ENCODE measurements at places on chromosomes 3 and 15.

DNA sequence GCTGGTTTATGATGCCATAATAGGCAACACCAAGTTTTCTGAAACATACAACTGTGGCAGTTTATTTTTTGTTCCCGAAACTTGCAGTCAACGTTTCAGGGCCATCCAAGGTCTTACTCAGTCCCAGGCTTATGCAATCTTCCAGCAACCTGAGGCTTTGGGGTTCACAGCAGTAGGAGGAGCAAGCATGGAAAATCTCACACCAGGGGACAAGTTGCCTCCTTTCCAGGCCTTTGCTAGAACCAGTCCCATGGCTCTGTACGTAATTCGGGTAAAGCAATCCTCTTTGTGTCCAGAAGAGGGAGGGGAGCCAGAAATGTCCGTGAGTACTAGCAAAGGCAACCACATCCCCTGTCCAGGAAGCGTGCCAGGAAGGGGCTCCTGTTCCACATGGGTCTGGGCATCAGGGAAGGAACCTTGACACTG lies 4.7 kb upstream of the FAM240A start:
- DNase-seq = no peak

- no peak for DNase-seq
Observed at GRCh38 chr3:127296166-127296565, 8.3 kb upstream of the PRR20G start.

DNA sequence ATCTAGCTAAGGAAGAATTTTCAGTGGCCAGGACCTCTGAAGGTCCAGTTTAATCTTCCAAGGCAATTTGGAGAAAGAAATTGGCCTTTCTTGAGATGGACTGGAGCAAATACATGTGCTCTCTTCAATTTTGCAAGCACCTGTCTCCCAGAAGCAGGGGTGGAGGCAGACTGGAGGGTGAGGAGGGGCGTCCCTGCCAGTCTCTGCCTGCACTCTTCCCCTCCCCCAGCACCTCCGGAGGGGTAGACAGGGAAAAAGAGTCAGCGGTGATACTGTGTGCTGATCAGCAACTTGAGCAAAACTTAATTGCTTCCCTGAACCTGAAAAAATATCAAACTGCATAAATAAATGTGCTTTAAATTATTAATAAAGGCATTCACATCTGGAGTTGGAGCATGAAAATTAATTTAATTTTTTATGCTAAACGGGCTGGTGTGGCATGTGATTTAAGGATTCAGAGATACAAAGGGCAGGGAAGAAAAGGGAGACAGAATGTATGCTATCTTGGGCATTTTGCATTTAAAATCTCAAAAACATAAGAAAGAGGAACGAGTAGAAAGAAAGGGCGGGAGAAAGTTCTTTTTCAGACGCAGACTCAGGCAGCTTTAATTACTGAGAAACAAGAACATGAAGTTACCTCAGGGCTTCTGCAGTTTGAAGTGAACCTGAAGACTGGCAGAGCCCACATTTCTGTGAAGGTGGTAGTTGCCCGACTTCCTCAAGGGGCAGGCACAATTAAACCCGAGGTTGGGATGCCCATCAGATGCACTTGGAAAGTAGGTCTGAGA lies 319.7 kb downstream of the UACA start:
- DNase-seq = no peak

DNA sequence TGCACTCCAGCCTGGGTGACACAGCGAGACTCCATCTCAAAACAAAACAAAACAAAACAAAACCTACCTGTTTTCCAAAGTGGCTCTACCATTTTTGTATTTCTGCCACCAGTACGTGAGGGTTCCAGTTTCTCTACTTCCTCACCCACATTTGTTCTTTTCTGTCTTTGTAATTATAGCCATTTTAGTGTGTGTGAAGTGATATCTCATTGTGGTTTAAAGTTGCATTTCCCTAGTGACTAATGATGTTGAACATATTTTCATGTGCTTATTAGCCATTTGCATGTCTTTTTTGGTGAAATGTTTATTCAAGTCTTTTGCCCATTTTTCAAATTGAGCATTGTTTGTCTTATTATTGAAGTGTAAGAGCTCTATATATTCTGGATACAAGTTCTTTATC lies 50.7 kb downstream of the TRA2B start:
- DNase-seq = no peak

GRCh38 chr3:119555309-119555735 lies 4.1 kb downstream of the CD80 start:
- no peak for DNase-seq

All from kidney capillary endothelial cell (primary cell).